Pons (tissue), 1 donor: ENCODE measurements at places on chromosomes 6 and 20.

DNA sequence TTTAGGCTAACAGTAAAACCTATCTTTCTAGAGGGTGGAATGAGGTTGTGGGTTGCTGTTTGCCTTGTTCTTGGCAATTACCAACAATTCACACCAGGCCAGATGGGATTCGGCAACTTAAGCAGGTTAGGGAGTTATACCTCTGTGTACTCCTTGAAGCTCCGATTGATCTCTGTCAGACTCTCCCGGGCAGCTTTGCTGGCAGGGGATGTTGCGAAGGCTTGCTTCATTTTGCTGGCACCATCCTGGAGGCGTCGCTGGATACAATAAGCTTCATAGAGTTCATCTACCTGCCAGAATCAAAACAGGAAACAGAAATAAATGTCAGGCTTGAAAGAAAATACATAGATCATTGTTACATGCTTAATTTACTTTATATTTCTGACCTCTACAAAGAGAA is 66.4 kb upstream of the ARMH2 start:
- DNase-seq = no peak

DNA sequence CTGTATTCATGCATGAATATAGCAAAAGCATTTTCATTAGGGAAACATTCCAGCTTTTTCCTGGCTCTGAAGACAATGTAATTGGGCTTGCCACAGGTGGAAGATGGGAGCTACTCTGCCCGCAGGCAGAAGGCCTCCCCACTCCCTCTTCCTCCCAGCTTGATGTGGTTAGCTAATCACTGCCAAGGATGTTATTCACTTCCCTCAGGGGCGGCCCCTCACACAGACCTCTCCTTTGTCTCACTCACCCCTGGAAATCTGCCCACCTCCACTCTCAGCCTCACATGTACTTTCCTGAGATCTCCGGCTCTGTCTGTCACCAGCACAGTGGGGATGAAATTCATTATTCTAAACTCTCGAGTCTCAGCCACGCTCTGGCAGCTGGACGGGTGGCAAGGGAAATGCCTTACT is 100.7 kb downstream of the ANKRD60 start:
- no peak for DNase-seq

GRCh38 chr6:126747728-126748540 is 370.5 kb upstream of the RSPO3 start:
- no peak for DNase-seq

DNA sequence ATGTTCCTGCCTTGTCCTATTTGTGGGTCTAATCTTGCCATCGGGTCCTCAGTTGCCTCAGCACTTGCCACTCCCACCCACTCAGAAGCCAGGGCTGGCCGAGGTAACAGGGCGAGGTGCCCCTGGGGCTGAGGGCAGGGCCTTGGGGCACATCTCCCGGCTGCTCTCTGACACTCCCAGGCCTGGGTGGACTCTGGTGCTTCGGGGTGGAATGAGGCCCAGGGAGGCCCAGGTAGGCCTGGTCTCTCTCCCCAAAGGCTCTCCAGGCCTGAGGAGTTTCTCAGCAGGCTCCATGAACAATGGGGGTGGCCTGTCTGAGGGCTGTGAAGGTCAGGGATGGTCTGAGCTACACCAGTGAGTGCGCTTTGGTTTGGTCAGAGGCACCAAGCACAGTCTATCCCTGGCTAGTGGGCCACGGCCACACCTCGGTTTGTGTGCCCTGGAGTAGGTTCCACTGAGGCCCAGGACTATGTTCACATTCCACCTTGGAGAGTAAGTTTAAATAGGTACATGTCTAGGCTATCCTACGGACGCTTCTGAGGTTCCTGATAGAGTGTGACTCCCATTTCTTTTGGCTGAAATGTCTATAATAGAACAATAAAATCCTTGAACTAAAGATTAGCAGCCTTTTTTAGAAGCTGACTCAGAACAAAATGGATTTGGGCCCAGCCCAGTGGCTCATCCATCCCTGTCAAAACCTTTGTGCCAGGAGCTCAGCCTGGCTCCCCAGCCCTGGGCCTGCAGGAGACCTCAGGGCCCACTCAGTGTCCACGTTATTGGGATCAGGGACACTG is 78.8 kb downstream of the SLC24A3 start:
- no peak for DNase-seq

GRCh38 chr20:4953881-4954280 is 47.4 kb downstream of the SLC23A2 start:
- no peak for DNase-seq

- no peak for DNase-seq
Observed at GRCh38 chr6:159304641-159305040, 135.4 kb downstream of the FNDC1 start.
